Activated effector memory CD4-positive, alpha-beta T cell treated with Interleukin-2 at 50 U/mL for 16 hours (primary cell): ENCODE measurements at places on chromosomes 12 and 14.

DNA sequence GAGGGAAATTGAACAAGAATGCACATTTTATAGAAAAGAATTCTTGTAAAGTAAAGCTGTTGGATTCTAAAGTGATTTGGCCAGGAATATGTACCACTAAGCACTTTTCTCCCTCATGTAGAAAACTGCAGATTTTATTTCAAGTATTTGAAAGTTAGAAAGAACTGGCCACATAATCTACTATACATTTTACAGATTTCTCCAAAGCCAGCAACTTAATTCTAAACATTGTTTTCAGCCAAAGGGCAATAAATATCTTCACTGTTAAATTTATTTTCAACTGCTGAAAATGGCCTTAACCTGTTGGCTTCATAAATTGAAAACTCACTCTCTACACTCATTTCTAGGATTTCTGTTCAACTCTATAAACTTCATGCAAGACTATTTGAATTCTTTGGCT, 15.6 kb upstream of the KERA start:
- no peak for DNase-seq

DNA sequence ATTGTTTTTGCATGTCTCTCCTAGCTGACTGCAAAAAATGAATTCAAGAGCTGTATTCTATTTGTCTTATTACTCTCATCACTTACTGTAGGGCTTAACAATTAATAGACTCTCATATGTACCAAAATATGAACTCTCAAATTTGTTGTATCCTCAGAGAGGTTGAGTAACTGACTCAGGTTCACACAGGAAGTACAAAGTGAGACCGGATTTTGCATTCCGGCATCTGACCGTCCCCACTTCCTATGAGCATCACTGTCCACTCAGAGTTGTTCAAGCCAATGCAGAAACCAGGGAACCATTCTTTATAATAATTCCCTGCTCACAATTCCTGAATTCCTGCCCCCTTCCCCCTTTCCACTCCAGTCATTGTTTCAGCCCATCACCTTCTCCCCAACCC, 113.3 kb upstream of the AMIGO2 start:
- DNase-seq, result no peak

DNA sequence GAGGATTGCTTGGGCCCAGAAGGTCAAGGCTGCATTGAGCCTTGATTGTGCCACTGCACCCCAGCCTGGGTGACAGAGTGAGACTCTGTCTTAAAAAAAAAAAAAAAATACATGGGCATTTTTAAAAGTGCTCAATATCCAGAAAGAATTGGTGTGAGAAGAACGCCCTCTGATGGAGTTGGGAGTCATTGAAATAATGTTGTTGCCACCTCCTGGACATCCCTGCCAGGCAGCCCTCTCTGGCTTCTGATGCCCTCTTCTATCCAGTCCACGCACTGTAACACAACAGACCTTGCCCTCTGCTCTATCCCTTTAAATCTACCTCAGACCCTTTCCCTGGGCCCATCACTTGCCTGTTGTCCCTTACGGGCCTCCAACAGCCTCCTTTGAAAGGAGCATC, 4.9 kb downstream of the PTGDR start:
- DNase-seq, result no peak

- no peak for DNase-seq
Observed at GRCh38 chr12:24848941-24849477, 99.9 kb downstream of the BCAT1 start.
